T-helper 17 cell (primary cell): ENCODE measurements at places on chromosomes 6 and 20.

DNA sequence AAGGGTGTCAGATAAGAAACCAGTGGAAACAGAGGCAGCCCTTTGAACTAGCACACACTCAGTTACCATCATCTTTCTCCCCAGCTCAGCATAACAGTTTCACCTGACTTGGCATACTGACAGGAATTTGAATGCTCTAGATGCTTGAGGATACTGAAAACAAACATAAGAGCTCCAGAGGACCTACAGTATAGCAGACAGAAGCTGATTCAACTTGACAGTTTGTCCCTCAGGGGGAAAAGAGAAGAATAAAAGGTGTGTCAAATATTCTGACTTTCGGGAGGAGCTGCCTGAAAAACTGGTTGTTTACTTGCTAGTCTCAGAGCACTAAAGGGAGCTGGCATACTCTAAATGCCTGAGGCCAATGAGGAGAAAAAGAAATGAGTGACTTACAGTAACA is 35.1 kb downstream of the EYS start:
- no peak for DNase-seq

DNA sequence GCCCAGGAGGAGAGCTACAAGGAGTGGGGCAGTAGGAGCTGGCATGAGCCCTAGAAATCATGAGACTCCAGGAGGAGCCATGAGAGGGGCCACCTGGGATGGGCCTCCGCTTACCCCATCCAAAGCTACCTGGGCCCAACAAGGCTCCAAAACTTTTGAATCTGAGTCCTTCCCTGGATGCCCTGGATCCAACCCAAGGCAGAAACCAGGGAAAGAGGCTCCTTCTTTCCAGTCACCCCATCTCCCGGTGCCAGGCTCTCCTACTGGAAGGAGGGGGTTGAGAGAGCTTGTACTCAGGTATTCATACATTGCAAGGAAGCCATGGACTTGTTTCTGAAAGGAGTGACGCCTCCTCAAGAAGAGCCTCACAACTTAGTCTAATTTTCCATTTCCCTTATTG is 7.8 kb upstream of the SIRPG start:
- DNase-seq: no peak

GRCh38 chr6:9999796-10000195 is 415.1 kb downstream of the TFAP2A start:
- no peak for DNase-seq

DNA sequence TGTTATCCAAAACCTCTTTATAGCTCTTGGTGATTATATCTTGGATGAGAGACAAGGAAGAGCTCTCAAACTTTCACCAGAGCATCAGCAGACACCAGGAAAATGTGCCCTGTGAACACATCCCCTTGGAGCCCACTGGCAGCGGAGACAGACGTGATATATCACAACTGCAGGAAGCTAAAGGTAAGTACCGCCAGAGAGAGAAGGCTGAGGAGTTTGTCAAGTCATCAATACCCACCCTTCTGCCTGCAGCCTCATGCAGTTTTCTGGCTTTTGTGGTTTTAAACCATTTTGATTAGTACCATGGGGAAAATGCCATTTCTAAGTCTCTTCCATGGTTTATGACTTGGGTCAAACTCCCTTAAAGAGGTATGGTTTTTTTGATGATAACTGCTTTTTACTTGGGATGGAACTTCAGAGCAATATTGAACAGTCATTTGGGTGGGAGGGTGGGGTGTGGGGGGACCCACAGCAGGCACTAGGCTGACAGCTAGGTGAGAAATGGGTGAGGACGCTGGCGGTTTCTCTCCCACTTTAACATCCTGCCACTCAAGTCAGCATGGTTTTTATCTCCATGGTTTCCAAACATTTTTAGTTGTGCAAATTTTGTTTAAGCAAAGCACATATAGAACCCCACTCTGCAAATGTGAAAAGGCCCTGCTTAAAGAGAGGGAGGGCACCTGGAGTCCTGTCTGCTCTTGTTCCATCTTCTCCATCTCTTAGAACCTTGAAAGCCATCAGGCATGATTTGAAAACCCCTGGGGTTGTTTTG is 108.4 kb downstream of the SCML4 start:
- DNase-seq: no peak

- DNase-seq: no peak
Measured at GRCh38 chr6:5036269-5036668, 32.4 kb upstream of the RPP40 start.

GRCh38 chr6:10278746-10279145 is 136.1 kb downstream of the TFAP2A start:
- DNase-seq: no peak

DNA sequence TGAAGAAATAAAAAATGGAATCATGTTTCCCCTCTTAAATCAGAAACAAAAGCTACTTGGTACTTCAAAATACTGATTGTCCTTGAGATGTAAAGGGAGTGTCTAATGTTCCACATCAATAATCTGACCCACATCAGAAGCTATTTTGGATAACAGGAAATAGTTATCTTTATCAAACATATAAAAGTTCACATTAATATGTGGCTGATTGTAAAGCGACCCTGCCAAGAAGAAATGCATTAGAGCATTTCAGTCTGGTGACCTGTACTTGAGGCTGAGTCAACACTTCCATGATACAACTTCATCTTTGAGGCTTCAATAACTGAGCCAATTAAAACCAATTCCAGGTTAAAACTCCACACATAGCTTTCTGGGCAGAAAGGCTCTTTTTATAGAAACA is 31.8 kb downstream of the SYNE1 start:
- no peak for DNase-seq

GRCh38 chr6:53165293-53165692 is 16.7 kb upstream of the GCM1 start:
- no peak for DNase-seq

DNA sequence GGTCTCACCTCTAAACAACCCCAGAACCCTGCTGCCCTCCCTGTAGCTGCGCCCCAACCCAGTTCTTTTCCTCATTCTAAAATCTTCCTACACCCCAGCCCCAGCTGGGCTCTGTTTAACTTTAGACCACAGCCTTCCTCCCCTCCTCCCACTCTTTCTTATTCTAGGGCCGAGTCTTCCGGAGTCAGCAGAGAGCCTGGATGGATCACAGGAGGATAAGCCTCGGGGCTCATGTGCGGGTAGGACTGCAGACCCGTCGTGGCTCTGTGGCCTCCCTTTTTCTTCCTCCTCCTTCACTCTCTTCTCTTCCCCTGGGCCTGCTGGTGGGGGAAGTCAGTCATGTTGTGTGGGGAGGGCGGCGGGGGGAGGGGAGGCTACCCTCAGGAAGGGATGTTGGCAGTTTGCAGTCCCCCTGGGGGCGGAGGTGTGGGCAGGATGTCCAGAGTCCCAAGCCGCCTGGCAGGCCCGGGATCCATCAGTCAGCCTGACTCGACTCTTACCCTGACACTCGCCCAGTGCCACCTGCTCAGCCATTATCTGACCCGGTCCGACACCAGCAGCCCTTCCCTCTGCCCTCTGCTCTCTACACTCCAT is 8.1 kb downstream of the CAPN11 start:
- DNase-seq: no peak

DNA sequence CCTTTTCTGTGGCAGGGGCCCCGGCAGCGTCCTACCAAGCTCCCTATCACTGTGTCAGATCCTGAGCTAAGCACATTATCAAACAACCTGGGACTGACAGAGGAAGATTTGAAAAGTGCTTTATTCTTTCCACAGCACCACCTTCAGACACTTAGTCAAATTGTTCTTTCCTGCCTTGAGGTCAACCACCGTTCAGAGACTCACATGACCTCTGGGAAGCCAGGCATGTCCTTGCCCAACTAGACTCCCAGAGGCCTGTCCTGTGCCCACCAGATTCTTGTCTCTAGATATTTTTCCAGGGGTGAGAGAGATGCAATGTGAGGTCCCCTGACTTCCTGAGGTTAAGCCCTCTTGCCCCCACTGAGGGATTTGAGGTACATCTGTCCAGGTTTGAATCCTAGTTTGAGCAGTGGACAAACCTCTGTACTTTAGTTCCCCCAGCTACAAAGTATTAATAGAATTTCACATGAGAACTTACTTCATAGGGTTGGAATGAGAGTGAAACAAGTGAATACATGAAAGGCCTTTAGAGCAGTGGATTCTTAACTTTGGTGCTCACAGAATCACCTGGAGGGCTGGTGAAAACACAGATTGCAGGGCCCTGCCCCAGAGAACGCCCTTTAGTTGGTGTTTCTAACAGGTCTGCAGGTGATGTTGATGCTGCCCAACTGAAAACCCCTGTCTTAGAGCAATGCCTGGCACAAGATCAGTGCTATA is 179.8 kb downstream of the CLIC5 start:
- no peak for DNase-seq

- no peak for DNase-seq
Measured at GRCh38 chr6:14109411-14109826, 8.2 kb upstream of the CD83 start.

DNA sequence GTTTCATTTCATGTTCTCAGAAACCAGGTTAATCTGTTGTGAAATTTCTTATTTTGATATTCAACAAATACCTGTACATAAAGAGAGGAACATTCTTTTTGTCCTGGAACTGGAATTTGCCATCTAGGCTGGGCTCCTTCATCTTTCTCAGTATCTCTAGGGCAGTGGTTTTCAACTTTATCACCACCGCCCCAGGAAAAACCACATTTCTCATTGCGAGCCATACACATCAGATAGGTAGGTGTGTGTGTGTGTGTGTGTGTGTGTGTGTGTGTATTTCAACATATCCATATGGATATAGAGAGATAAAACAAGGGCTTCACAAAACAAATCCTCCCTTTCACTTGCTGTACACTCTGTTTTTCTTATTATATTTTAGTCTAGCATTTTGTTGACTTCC is 24.1 kb downstream of the BFSP1 start:
- no peak for DNase-seq
